ENCODE measurements at places on chromosomes 12 and 14.
A peak's percentile ranks its signal among the peaks of the same experiment; 100 is the strongest.

- no peak overlapping the region for H3K4me3 ChIP-seq
- H3K27me3 ChIP-seq, result no peaks in the 10 kb centered on the region
- H3K36me3 ChIP-seq, result no peaks in the 10 kb centered on the region
- no peak for DNase-seq
- no peaks in the 10 kb centered on the region for H3K4me1 ChIP-seq
Observed at GRCh38 chr12:130214686-130215395, 52.6 kb downstream of the FZD10 start.

- no peak for DNase-seq
- no peak overlapping the region for H3K27ac ChIP-seq
- no peak overlapping the region for H3K4me3 ChIP-seq
Observed at GRCh38 chr12:99201906-99202645, 445.5 kb upstream of the GARIN6 start.

DNA sequence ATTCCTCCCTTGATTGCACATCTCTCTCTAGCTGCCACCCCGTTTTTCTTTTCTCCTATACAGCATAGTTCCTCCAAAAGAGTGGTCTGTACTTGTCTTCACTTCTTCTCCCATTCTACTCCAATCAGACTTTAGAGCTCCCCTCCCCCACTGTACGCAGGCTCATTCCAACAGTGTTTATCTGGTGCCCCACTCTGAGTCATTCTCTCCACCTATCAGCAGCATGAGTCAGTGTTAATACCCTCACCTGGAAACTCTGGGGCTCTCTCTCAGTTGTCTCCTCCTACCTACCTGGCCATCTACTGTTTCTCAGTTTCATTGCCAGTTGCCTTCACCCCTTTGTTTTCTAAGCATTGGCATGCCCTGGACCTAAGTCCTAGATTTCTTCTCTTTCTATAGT lies 175.1 kb upstream of the ARHGAP5 start:
- peaks cover 4% of the 10 kb centered on the region for H3K4me1 ChIP-seq
- peak; percentile 45 for DNase-seq
- peak overlapping the region; percentile 51 for H3K27ac ChIP-seq
- no peaks in the 10 kb centered on the region for H3K27me3 ChIP-seq
- no peaks in the 10 kb centered on the region for H3K36me3 ChIP-seq

- H3K36me3 ChIP-seq, result no peaks in the 10 kb centered on the region
- no peaks in the 10 kb centered on the region for H3K4me1 ChIP-seq
- DNase-seq, result no peak
- H3K27ac ChIP-seq, result no peak overlapping the region
- H3K4me3 ChIP-seq, result no peak overlapping the region
Observed at GRCh38 chr14:38887696-38888095, 215.3 kb downstream of the SEC23A start.

DNA sequence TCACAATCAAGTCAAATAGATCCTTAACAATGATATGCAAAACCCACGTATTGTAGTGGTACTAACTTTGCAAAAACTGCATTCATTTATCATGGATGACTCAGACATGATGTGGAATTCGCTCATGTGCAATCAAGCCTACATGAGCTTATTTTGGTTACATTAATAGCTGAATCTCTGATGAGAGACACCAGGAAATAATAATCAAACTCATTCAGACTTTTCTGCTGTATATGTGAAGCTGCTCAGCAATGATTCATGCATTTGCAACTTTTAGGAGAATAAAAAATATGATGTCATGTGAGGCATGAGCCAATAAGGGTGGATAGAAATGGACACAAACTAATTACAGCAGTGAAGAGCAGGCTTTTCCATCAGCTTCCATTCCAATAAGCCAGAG lies 1075.8 kb upstream of the TMEM132C start:
- no peak for DNase-seq
- H3K4me3 ChIP-seq, result no peak overlapping the region
- no peaks in the 10 kb centered on the region for H3K36me3 ChIP-seq
- no peak overlapping the region for H3K27ac ChIP-seq

DNA sequence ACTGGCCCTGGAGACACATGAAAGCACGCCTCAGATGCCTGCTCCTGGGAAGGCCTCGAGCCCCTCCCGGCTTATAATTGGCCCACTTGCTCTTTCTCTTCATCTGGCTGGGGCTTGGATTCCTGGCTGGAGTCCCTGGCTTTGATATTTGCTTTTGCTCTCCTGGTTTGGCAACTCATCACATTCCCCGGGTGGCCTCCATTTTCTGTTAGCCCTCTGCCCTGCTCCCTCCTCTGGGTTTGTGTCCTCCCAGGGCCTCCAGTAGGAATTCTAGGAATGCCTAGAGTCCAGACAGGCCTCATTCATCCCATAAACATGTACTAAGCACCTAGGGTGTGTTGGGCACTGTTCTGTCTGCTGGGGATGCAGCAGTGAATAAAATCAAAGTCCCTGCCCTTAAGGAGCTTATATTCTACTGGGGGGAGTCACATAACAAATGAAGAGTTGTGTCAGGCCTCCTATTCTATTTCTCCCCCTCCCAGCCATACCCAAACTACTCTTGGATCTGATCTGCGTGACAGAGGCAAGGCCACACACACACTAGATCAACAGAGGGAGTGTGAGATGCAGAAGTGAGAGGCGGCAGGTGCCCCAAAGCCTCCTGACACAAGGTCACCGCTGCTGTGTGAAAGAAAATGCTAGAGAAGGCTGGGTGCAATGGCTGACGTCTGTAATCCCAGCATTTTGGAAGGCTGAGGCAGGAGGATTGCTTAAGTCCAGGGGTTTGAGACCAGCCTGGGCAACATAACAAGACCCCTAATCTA lies 21.3 kb upstream of the TSPAN9 start:
- H3K4me3 ChIP-seq, result no peak overlapping the region
- peaks cover 3% of the 10 kb centered on the region for H3K27me3 ChIP-seq
- H3K36me3 ChIP-seq, result no peaks in the 10 kb centered on the region
- DNase-seq, result no peak
- no peak overlapping the region for H3K27ac ChIP-seq
- no peaks in the 10 kb centered on the region for H3K4me1 ChIP-seq

GRCh38 chr12:47983541-47984115 lies 20.2 kb downstream of the TMEM106C start:
- no peak for DNase-seq
- H3K36me3 ChIP-seq, result no peaks in the 10 kb centered on the region
- peaks cover 29% of the 10 kb centered on the region for H3K4me1 ChIP-seq
- H3K27ac ChIP-seq, result no peak overlapping the region

GRCh38 chr12:68932128-68932960 lies 627 bp downstream of the CPM start:
- H3K27me3 ChIP-seq, result peaks cover 6% of the 10 kb centered on the region
- H3K4me3 ChIP-seq, result peak overlapping the region; percentile 70
- H3K4me1 ChIP-seq, result no peaks in the 10 kb centered on the region
- no peak for DNase-seq
- H3K36me3 ChIP-seq, result no peaks in the 10 kb centered on the region
- peak overlapping the region; percentile 45 for H3K27ac ChIP-seq

Measured in large intestine (tissue), 12 donors.